ENCODE measurements at places on chromosomes 1 and 21. TPM values are rescaled to one million over a fixed set of nuclear protein-coding genes. Genes with fewer than 3 reads are reported as not detected.
A peak's percentile ranks its signal among the peaks of the same experiment; 100 is the strongest.

DNA sequence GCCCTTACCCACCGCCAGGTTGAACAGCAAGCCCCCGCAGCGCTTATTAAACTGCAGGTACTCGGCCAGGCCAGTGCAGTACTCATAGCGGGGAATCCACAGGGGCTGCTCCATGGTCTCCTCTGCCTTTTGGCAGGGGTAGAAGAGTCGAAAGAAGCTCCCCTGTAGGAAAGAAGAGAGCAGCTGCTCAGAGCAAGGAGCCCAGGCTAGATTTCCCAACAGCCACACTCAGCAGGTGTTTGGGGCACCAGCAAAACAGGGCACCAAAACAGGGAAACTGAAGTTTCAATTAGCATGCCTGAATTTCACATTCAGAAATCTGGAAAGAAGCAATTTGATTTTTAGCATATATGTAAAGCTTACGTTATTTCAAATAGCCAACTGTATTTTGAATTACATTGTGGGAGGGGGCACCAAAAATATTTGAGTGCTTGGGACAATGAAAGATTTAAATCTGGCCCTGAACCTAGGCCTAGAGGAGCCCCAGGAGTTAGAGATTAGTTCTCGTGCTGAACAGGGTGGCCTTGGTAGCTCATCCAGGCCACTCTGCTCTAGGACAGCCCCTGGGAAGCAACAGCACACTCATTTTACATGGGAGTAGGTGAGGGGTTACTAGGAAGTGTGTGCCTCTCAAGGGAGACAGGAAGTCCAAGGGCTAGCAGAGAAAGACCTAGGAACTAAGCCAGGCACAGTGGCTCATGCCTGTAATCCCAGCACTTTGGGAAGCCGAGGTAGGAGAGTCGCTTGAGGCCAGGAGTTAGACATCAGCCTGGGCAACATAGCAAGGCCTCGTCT is 8.2 kb downstream of the PAFAH2 start:
- no peaks in the 10 kb centered on the region for H3K27me3 ChIP-seq
- peaks cover 39% of the 10 kb centered on the region for H3K4me1 ChIP-seq
- H3K36me3 ChIP-seq = peaks cover 21% of the 10 kb centered on the region
- no peak for DNase-seq
- H3K4me3 ChIP-seq = peak overlapping the region; percentile 88

DNA sequence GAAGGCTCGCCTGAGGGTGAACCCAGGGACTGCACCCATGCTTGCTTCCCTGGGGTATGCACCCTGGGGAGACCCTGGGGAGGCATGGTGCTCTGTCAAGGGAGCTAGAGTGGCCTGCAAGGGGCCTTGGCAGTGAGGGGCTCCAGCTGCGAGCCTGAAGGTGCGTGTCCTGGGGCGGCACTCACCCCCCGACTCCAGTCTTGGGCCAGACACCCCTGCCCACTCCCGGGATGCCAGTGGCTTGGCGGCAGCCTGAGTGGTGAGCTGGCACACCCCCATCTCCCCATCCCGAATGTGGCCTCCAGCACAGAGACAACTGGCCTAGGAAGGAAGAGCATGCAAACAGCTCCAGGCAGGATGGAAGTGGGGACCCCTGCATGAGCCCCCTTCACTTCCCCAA is 2.6 kb downstream of the SUMO3 start:
- no peaks in the 10 kb centered on the region for H3K27me3 ChIP-seq
- no peak overlapping the region for H3K27ac ChIP-seq
- peaks cover 12% of the 10 kb centered on the region for H3K36me3 ChIP-seq
- DNase-seq = no peak

DNA sequence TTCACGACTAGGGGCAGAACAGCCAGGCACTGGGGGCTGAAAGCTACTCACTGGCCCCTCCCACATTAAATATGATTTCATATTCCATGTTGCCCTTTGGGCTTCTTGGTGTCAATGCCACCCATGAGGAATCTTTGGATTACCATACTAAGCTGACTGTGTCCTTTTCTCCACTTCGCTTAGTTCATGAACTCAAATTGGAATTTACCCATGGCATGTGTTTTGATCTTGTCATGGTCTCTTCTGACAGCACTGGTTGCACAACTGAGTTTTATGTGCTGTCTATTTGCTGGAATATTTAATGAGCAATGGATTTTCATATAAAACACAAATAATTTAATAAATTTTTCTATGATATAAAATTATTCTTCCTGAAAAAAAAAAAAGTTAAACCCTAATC is 59.2 kb downstream of the SERBP1 start:
- H3K4me3 ChIP-seq = no peak overlapping the region
- H3K27me3 ChIP-seq = no peaks in the 10 kb centered on the region
- H3K27ac ChIP-seq = no peak overlapping the region

DNA sequence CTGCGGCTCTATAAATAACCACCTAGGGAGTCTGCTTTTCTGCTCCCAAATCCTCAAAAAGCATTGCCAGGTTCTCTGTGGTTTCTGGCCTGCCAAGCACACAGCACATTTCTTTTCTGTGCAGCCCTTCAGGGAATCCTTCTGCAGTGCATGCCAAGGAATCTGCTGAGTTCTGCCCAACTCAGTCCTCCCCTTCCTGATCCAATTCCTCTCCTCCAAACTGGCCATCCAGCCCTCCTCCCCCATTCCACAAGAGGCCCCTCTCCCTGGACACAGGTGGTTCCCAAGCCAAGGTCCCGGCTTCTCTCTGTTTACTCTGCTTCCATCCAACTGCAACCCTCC is 61.8 kb downstream of the HIVEP3 start:
- H3K4me3 ChIP-seq = no peak overlapping the region
- H3K27ac ChIP-seq = no peak overlapping the region
- no peak for DNase-seq
- no peaks in the 10 kb centered on the region for H3K4me1 ChIP-seq

DNA sequence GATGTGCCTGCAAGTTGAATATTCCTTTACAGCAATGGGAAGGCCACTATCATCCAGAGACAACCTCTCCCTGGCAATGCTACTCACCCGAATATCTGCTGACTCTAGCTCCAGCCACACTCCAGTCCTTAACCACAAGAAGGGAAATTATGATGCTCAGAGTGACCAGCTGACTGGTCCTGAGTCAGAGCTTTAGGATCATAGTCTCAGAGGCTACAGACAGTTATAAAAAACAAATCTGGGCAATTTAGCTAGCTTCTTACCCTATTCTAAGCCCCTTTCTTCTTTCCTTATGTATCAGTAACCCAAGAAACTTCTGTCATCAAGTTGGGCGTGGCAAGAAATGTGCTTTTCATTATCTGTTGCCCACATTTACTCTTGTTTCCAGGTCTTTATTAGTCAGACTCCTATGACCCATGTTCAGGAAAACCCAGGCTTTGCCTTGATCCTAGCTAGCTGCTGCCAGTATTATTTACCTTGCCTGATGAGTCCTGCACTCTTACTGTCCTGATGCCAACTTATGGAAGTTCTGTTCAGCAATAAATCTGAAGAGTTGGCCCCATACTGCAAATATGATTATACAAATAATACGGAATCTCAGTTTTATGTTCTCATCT is 207.0 kb downstream of the TTLL7 start:
- H3K27me3 ChIP-seq = no peaks in the 10 kb centered on the region
- DNase-seq = no peak
- H3K27ac ChIP-seq = no peak overlapping the region
- H3K4me3 ChIP-seq = no peak overlapping the region

DNA sequence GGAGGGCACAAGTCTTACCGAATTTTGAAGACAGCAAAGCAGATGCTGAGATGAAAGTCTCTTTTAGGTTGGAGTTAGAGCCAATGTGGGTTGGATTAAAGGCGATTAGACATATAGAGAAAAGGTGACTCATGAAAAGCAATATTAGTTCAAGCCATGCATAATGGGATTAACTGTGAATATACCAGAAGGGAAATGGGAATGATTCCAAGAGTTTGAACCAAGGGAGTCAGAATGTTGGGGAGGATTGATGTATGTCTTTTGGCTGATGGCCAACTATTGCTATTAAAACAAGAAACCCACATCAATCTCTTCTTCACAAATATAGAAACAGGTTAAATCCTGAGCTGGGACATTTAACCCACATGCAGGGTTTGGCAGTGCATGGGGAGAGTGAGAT is 1.2 kb downstream of the HMGCS2 start:
- H3K36me3 ChIP-seq = no peaks in the 10 kb centered on the region
- no peaks in the 10 kb centered on the region for H3K4me1 ChIP-seq
- no peak overlapping the region for H3K4me3 ChIP-seq
- H3K27ac ChIP-seq = no peak overlapping the region
- DNase-seq = no peak
- peaks cover 19% of the 10 kb centered on the region for H3K27me3 ChIP-seq

GRCh38 chr21:46097336-46098293 is at the start of gene COL6A2:
TSS of gene COL6A2 (plus strand) at chr21:46098112.
- DNase-seq = peak; percentile 42
- H3K27ac ChIP-seq = no peak within 1 kb of the TSS
- H3K4me1 ChIP-seq = peaks cover 8% of the 10 kb centered on the region

GRCh38 chr1:82466416-82466815 is 665.7 kb downstream of the ADGRL2 start:
- no peak overlapping the region for H3K27ac ChIP-seq
- no peaks in the 10 kb centered on the region for H3K36me3 ChIP-seq
- H3K4me3 ChIP-seq = no peak overlapping the region
- no peak for DNase-seq

DNA sequence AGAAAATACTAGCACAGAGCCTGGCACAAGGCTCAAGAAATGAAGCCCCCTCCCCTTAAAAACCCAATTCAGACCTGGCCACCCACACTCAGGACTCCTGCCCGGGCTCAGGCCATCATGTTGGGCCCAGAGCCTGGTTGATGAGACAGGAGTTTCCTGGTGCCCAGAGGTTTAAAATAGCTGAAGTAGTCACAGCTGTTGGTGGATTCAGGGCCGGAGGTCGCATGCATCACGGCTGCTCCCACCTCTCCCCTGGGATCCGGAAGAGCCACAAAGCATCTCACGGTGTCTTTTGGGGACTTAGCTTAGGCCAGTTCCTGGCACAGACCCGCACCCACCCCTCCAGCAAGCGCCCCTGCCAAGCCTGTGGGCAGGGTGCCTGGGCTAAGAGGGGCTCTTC is 2.6 kb upstream of the PADI2 start:
- H3K27me3 ChIP-seq = peaks cover 6% of the 10 kb centered on the region
- peaks cover 9% of the 10 kb centered on the region for H3K4me1 ChIP-seq
- DNase-seq = no peak
- no peaks in the 10 kb centered on the region for H3K36me3 ChIP-seq

DNA sequence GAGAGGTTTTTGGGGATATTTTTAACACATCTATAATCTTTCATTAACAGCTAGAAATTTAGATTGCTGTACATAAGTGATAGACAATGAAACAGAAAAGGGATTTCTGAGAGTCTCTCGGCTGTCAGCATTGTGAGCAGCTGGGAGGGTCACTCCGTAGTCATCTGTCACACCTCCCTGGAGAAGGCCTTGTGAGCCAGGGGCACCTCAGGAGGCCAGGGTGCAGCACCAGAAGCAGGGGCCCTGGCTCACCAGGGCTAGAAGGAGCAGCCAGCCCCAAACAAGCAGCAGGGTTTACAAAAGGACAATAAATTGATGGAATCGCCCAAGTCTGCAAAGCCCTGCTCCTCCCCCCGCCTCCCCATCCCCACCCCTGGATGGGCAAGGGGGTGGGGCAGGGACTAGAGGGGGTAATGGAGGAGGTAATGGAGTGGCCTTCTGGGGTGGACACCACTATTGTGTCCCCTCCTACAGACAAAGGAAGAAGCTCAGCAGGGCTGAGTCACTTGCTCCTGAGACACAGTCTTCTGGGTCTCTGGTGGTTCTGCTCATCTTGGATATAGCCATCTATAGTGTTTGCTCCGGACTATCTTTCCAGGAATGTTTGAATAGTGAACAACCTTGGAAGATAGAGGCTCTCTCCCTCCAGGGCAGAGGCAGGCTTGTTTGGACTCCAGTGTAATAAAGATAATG is 263.4 kb downstream of the NPHP4 start:
- no peak for DNase-seq
- no peaks in the 10 kb centered on the region for H3K36me3 ChIP-seq
- no peak overlapping the region for H3K27ac ChIP-seq
- H3K4me3 ChIP-seq = no peak overlapping the region
- H3K4me1 ChIP-seq = no peaks in the 10 kb centered on the region

- H3K27me3 ChIP-seq = no peaks in the 10 kb centered on the region
- no peaks in the 10 kb centered on the region for H3K36me3 ChIP-seq
- H3K27ac ChIP-seq = no peak overlapping the region
- H3K4me1 ChIP-seq = no peaks in the 10 kb centered on the region
- DNase-seq = no peak
Observed at GRCh38 chr1:219124163-219124562, 49.5 kb upstream of the LYPLAL1 start.

GRCh38 chr1:26570287-26570686 is 40.7 kb downstream of the RPS6KA1 start:
- no peaks in the 10 kb centered on the region for H3K4me1 ChIP-seq
- no peak for DNase-seq
- H3K27me3 ChIP-seq = no peaks in the 10 kb centered on the region
- no peak overlapping the region for H3K27ac ChIP-seq

DNA sequence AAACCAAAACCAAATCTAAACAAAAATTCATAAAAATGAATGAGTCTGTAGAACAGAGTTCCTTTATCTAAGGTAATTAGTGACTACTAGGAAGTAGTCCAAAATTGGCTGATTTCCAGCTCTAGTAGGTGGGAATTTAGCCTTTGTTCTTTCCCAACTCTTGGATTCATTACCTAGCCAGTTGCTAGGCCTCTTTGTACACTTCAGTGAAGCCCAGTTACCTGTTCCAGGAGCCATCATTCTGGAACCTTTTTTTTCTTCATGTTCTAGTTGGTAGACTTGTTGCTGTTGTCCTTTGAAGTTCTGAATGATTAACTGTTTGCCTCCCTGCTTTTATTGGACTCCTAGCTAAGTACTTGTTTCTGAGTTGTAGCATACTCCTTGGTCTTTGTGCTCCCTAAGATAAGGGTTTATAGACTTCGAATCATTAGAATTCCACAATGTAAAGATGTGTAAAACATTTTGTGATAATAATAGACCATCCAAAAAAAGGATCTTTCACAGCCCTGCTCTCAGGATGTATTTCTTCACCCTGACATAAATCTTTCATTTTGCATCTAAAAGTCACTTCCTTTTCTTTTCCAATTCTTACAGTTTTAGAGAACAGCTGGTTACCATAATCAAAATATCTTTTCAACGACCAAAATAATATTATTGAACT is 9.8 kb downstream of the PLA2G4A start:
- H3K4me3 ChIP-seq = no peak overlapping the region
- no peaks in the 10 kb centered on the region for H3K27me3 ChIP-seq
- H3K4me1 ChIP-seq = no peaks in the 10 kb centered on the region

DNA sequence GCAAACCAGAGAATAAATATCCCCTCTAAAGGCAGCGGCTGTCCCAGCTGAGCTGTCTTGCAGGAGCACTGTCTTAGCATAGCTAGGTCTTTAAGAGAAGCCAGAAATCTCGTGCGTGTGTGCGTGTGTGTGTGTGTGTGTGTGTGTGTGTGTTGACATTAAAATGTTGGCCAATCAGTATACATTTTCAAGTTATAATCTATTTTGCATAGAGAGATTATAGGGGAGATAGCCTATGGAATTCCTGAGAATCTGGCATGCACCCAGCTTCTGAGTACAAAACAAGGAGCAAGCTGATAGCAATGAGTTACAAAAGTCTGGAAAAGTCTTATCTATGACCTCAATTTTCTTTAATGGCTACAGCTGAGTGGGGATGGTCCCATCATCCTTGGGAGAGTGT is 17.7 kb downstream of the METTL13 start:
- DNase-seq = no peak
- H3K27me3 ChIP-seq = no peaks in the 10 kb centered on the region
- no peak overlapping the region for H3K27ac ChIP-seq
- peaks cover 43% of the 10 kb centered on the region for H3K36me3 ChIP-seq
- no peaks in the 10 kb centered on the region for H3K4me1 ChIP-seq

TCHHL1 gene
- total RNA-seq = not detected

HMGCS2 gene
- total RNA-seq = not detected

TNFSF18 gene
- not detected for total RNA-seq

RXFP4 gene
- not detected for total RNA-seq

EXO1 gene
- 2.3 TPM for total RNA-seq

NVL gene
- 40.2 TPM for total RNA-seq

KCNT2 gene
- not detected for total RNA-seq

BSND gene
- not detected for total RNA-seq

SPATA21 gene
- not detected for total RNA-seq
